NCI-H345 (cell line): ENCODE measurements at places on chromosomes 1 and 21.
A peak's percentile ranks its signal among the peaks of the same experiment; 100 is the strongest.

DNA sequence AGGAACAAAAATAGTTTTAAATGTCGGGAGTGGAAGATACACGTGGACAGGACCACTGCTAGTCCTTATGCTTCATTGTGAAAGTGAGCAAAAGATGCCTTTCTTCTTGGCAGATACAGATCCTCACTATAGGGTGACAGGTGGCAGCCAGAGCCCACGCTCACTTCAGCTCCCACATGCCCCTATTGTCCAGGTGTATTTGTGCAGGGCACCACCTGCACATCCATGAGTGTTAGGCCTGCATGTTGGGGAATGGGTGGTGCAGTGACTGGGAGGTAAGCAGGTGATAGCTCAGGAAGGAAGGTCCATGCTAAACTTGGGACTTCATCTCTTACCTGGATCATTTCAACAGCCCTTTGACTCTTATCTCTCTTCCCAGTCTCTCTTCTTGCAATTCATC is 27.4 kb downstream of the SLC5A9 start:
- no peak for DNase-seq

- DNase-seq = no peak
Observed at GRCh38 chr1:176575991-176576390, 113.0 kb downstream of the PAPPA2 start.

- no peak for DNase-seq
Observed at GRCh38 chr1:110319332-110320167, 19.6 kb upstream of the RBM15 start.

DNA sequence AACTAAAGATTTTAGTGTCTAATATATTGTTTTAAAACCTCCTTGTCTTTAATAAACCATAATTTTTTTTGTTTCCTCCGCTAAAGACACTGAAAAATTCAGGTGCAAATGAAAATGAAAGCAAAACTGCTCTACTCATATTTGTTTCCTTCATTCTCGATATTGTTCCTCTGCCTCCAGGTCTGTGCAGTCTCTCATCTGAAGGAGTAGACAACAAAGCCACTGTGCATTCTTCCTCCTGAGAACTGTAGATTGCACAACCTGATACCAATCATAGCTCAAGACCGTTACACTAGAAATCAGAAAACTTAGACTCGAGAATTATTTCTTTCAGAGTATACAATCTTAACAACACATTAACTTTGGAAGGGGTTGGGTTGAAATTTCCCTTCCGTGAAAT is 373.1 kb upstream of the CXADR start:
- DNase-seq = no peak

GRCh38 chr21:17799414-17800164 is 19.6 kb downstream of the C21orf91 start:
- DNase-seq = no peak

DNA sequence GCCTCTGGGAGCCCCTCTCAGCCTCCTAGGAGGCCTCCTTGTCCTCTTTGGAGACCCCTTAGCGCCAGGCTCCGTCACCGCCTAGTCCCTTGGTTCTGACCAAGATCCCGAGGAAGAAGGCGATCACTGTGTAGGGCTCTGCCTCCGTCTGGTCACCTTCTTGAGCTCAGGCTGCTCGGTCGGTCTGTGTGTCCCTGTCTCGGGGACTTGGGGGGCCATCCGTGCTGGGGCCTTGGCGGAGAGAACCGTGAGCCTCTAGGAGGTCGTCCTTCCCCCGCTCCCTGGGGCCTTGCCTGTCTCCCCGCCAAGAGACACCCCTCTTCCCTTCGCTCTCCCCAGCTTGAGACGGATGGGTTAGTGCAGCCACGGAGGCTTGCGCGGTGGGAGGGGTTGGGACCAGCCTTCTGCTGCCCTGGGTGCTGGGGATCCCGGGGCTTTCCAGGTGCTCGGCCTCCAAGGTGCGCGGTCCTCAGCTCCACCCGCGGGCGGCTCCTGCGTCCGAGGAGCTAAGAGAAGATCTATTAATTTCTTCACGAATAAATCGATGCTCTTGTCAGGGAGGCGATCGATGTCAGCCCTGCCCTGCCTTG is 701 bp upstream of the INSRR start:
- no peak for DNase-seq

- no peak for DNase-seq
Observed at GRCh38 chr1:165152109-165152508, 204.4 kb downstream of the LMX1A start.

GRCh38 chr1:169550294-169550693 is 36.0 kb downstream of the F5 start:
- peak; percentile 47 for DNase-seq

DNA sequence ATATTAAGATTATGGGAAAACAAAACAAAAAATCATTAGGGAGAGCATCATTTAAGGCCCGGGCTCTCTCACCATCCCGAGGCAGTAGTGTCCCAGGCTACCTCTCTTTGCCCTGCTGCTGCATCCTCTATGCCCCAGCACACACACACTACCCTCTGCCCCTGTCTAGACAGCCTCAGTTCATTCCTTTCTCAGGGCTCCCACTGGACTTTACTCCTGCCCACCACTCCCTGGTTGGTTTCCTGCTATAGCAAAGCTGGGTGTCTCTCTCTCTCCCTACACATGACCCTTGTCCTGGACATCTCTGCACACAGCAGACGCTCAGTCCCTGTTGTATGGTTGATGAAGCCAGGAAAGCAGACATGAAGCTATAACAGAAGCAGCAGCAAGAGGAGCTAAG is 30.7 kb downstream of the GNG12 start:
- DNase-seq = no peak

DNA sequence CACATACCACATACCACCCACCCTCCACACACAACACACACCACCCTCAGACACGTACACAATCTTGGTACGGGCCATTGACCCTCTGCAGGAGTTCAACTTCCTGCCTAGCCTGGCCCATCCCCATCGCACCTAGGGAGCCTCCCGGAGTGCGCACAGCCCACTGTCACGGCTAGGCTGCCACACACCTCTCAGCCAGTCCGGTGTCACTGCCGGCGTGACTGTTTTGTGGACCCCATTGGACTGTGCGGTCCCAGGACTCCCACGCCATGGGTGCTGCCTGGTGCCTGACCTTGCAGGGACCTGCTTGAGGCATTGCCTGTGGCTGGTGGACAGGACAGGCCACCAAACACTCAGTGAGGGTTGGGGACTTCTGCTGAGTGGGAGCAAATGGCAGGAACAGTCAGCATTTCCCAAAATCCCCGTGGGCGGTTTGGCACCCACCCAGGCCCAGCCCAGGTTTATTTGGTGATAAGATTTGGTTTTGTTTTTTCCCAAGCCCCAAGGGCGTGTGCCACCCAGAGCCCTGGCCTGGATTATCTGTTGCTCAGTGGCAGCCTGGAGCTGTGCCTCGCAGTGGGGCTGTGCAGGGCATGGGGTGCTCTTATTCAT is 27.7 kb downstream of the RAB7B start:
- no peak for DNase-seq

DNA sequence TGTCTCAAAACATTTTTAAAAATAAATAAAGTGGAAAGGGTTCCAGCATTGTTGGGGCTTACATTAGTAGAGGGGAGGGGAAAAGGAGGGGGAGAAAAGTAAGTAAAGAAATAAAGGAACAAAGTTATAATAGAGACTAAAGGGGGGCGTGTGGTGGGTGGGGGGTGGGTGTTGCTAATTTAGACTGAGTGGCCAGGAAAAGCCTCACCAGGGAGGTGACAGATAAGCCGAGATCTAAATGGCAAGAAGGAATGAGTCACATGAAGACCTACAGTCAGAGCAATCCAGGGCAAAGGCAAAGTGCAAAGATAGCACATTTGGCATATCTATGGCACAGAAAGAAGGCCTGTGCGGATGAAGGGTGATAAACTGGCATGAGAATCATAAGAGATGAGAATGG is 7.5 kb downstream of the MPL start:
- no peak for DNase-seq

- no peak for DNase-seq
Observed at GRCh38 chr1:235207209-235207565, 46.1 kb upstream of the RBM34 start.

- no peak for DNase-seq
Observed at GRCh38 chr1:155105604-155106011, 22.1 kb upstream of the EFNA1 start.

GRCh38 chr1:171219346-171220080 is 28.8 kb upstream of the FMO1 start:
- DNase-seq = no peak

- DNase-seq = no peak
Observed at GRCh38 chr1:89877756-89878155, 56.9 kb downstream of the LRRC8D start.

DNA sequence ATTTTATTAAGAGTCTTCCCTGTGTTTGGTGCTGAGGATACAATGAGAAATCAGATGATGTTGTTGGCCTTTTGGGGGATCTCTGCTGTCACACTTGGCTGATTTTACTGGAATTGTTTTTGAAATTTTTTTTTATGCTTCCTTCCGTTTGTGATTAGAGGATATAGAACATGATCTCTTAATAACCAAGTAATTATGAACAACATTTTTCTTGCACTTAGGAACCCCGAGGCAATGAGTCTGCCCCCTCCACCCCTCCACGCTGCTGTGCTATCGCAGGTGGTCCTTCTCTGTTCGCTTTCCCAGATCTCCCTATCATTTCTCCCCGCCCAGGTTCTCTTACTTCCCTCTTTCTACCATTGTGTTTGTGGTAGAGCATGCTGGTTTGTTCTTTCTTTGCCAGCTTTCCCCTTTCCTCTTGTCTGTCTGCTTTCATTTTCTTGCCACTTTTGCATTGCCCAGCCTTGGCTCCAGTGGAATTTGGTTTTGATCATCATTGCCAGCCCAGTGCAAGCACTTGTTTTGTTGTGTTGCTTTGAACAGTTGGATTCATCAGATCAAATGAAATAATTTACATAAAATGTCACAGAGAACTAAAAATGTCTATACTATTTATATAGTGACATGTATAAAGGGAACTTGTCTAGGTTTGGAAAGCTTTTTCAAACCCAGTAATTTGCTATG is 73.1 kb upstream of the SCCPDH start:
- DNase-seq = no peak

DNA sequence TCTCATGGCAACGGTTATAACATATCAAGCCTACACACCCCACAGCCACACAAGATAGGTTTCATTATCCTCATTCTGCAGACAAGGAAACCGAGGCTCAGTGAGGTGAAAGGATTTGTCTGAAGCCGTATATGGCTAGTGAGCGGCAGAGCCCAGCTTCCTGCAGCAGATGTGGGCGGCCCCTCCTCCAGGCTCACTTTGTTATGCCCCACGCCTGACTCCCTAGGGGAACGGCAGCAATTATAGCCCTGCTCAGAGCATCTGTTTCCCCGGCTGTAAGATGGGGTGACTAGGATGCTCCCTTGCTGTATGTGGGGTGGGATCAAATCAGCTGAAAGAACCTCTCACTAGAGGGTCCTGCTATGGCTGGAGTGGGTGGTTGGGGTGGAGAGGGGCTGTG is 22.1 kb downstream of the GRHL3 start:
- peak; percentile 27 for DNase-seq

DNA sequence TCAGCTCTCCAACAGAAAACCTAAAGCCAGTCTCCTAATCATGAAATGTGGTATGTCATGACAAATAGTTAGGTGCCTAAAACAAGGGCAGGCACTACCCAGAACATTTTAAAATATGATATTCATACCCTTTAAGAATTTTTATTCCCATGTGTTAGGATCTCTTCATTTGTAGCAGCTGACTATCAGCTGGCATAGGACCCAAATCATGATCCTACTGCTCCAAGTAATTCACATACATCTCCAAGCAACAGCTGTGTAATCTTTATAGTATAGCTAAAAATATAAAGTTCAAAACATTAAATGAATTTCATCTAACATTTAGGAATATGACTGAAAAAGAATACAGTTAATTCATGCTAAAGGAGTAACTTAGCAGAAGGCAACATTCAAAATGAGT is 57.5 kb downstream of the ENAH start:
- DNase-seq = no peak

DNA sequence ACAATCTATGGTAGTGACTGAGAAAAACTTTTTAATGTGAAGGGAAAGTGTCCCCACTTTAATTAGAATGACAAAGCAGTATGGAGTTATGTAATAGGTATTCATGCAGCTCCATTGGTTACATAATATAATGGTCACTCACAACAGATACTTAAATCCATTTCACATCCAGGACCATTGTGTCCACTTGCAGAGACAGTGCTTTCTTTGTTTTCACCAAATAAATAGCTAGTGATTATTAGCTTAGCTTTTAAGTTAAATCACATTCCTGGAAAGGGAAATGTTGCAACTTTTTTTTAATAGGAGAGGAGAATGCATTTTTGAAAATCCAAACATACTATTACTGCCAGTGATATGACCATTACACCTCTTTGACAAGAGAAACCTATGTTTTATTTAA is 22.9 kb downstream of the RGL1 start:
- DNase-seq = no peak

GRCh38 chr21:29172282-29172681 is 41.8 kb downstream of the MAP3K7CL start:
- DNase-seq = no peak

GRCh38 chr1:183089025-183089639 is 65.9 kb downstream of the LAMC1 start:
- peak; percentile 84 for DNase-seq

DNA sequence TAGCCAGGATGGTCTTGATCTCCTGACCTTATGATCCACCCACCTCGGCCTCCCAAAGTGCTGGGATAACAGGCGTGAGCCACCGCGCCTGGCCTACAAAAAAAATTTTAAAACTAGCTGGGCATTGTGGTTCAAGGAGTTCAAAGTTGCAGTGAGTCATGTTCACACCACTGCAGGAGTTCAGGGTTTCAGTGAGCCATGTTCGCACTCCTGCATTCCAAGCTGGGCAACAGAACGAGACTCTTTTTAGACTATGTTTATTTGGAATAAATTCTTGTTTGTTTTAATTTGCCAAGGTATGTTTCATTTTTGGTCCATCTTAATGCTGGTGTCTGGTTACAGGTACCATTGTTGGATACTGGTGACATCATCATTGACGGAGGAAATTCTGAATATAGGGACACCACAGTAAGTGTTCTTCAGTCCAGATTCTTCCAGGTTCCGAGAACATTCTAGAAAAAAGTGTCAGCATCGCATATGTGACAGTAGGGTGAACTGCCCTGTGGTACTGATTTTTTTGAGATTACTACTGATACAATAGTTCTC is 3.9 kb downstream of the PGD start:
- no peak for DNase-seq

DNA sequence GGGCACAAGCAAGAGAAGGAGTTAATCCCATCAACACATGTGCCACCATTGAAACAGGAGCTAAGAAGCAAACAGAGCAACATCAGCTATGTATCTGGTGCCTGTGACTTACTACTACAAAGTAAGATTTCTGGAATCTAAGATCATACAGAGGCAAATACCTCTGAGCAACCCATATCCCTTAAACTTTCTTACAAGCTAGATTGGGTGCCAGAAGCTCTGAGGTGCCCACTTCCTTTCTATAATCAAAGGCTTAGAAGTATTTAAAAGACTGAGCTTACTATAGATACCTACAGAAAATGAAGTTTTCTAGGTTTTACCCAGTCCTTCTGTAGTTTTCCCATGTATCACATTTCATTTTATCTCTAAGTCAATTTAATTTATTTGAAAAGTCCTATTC is 44.4 kb upstream of the ADAM30 start:
- no peak for DNase-seq

GRCh38 chr1:218514689-218515088 is 169.6 kb downstream of the TGFB2 start:
- DNase-seq = no peak

- DNase-seq = no peak
Observed at GRCh38 chr1:39434797-39435395, 56.5 kb upstream of the BMP8A start.
